MCF 10A (cell line): ENCODE measurements at places on chromosomes 6 and 20. TPM values are rescaled to one million over a fixed set of nuclear protein-coding genes. Genes with fewer than 3 reads are reported as not detected.

DNA sequence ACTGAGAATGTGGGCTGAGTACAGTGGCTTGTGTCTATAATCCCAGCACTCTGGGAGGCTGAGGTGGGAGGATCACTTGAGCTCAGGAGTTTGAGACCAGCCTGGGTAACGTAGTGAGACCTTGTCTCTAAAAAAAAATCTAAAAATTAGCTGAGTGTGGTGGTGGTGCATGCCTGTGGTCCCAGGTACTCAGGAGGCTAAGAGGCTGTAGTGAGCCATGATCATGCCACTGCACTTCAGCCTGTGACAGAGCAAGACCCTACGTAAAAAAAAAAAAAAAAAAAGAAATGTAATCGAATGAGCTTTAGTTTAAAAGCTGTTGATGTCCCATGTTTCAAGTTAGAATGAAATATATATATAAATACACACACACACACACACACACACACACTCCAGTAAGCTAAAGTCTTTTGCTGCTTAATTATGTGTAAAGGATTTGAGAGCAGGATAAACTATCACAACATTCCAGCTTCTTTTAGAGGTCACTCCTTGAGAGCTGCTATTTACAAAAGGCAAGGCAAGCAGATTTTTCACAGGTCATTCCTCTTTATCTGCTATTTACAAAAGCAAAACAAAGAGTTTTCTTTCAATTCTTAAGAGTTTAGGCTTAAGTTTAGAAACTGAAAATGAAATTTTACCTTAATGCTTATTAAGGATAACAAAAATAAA, 4.7 kb upstream of the MICAL1 start:
- no peak overlapping the region for H3K27ac ChIP-seq
- H3K4me1 ChIP-seq = peaks cover 18% of the 10 kb centered on the region
- H3K27me3 ChIP-seq = no peaks in the 10 kb centered on the region
- H3K36me3 ChIP-seq = peaks cover 37% of the 10 kb centered on the region

DNA sequence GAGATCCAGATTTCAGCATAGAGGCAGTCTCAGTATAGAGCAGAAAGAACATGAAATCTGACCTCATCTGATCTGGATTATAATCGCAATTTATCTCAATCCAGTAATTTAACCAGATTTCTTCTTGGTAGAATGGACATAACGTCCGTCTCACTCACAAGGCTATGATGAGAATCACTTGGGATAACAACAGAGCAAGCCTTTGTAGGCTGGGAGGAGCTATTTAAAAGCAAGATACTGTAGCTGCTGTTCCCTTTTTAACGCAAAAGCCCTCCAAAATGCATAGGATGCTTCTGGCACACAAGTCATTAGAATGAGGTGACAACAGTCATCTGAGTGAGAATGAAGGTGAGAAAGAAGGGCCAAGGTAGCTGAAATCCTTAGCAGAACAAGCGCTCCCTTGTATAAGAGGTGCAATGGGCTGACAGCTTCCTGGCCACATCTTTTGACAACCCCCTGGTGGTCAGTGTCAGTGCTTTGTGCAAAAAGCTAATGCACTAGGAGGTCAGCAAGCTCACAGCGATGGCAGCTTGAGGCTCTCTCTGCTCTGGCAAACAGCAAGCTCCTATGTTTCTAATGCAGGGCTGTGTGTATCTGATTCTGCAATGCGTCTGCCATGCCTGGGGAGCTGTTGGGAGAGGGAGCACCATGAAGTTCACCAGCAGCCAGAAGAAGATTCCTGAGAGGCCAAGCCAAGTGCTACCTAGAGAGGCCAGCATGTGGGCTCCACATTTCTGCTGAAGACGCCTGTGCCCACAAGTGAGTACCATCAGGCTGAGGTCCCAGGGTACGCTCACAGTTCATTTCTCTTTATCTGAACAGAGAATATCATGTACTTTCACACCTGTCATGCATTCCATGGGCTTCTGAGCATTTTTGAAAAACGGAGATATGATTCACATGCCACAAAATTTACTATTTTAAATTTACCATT, 16.2 kb downstream of the METTL24 start:
- H3K4me1 ChIP-seq = no peaks in the 10 kb centered on the region
- no peak overlapping the region for H3K4me3 ChIP-seq
- DNase-seq = peak; percentile 22
- H3K27ac ChIP-seq = no peak overlapping the region
- H3K27me3 ChIP-seq = no peaks in the 10 kb centered on the region

Gene LPA
- total RNA-seq = not detected in 2 replicates

DNA sequence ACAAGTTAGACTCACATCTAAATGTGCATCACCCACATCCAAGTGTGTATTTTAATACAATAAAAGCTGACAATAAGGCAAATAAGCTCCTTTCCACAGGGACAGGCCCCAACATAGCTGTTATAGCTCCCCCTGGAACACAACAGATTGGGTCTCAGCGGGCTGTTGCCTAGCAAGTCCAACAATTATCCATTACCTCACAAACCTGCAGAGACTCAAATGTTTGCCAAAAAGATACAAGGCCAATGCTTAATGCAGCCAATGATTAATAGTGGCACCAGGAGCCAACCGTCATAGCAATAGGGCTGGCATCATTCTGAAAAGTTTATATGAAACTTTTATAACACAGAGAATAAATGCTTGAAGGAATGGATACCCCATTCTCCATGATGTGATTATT, 35.7 kb downstream of the EPB41L2 start:
- DNase-seq = no peak
- H3K27ac ChIP-seq = no peak overlapping the region
- no peak overlapping the region for H3K4me3 ChIP-seq
- H3K4me1 ChIP-seq = peaks cover 16% of the 10 kb centered on the region

Gene RRAGD
- 0.33 and 0.49 TPM in 2 replicates for total RNA-seq

DNA sequence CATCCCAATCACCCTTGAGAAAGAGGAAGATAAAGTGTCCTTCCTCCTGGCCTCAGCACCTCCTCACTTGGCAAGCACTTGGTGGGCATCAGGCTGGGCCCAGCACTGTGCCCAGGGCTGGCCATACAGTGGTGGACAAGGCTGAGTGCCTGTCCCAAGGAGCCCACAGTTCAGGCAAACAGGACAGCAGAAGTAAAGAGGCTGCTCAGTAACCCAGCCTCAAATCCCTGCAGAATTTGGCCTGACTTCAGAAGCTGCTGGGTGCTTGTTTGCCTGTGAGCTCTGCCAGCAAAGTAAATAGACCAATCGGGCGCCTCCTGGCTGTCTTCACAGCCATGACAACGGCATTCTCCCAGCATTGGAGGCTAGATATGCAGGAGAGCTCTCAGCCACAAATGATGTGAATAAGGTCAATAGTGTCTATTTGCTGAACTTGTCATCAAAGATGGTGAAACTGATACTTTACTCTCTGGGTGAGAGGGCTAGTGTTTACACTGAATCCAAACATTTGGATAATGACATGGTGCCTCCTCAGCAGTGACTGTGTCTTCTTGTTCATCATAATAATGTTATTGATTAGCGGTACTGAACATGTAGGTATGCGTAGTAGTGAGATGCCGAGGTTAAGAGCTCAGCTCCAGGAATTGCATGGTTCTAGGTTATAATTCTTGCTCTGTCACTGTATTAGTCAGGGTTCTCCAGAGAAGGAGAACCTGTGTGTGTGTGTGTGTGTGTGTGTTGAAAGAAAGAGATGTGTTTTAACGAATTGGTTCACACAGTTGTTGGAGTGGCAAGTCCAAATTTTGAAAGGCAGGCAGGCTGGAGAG, 36.9 kb upstream of the FANCE start:
- H3K4me1 ChIP-seq = peaks cover 4% of the 10 kb centered on the region
- peak overlapping the region; percentile 2 for H3K27ac ChIP-seq
- H3K4me3 ChIP-seq = no peak overlapping the region
- peaks cover 15% of the 10 kb centered on the region for H3K36me3 ChIP-seq

GRCh38 chr6:142950291-142950690, 5.3 kb upstream of the HIVEP2 start:
- no peaks in the 10 kb centered on the region for H3K27me3 ChIP-seq
- no peak overlapping the region for H3K4me3 ChIP-seq
- H3K36me3 ChIP-seq = peaks cover 8% of the 10 kb centered on the region
- no peak overlapping the region for H3K27ac ChIP-seq
- H3K4me1 ChIP-seq = no peaks in the 10 kb centered on the region

- peaks cover 47% of the 10 kb centered on the region for H3K36me3 ChIP-seq
- peak; percentile 88 for DNase-seq
- peaks cover 62% of the 10 kb centered on the region for H3K4me1 ChIP-seq
- no peaks in the 10 kb centered on the region for H3K27me3 ChIP-seq
- peak overlapping the region; percentile 87 for H3K27ac ChIP-seq
- peak overlapping the region; percentile 67 for H3K4me3 ChIP-seq
Measured at GRCh38 chr6:108589244-108589791, 28.6 kb downstream of the FOXO3 start.

DNA sequence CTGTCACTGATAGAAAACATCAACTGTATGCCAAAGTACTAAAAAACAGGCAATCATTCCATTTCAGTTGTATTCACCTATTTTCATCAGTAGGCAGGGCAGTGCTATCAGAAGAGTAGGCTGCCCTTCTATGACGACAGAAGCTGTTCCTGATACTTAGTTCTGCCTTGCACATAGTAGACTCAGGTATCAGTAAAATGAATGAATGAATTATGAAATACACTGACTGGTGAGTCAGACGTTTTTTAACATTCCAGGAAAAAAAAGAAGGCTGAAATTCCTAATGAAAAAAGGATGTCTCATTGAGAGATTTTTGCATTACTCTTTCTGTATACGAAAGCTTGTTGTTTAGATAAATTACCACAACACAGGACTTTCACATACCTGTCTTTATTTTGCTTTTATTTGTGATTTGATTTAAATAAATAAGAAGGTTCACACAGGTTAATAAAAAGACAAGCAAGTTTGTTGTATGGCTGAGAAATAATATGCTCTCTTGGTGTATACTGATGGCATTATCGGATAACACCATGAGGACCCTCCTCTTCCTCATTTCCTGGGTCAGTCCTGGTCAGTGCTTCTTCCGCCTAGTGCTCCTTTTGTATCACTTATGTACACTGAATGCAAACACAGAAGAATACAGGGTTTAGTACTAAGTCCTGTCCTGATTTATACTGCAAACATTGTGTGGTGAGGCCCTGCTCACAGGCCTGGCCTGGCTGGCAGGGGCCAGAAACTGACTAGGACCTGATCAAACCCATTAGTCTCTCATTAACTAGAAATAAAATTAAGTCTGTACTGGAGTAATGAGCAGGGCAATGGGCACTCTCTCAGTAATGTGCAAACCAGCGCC, 39.4 kb upstream of the SPDEF start:
- peak; percentile 54 for DNase-seq
- H3K27ac ChIP-seq = no peak overlapping the region
- no peaks in the 10 kb centered on the region for H3K27me3 ChIP-seq
- peaks cover 8% of the 10 kb centered on the region for H3K36me3 ChIP-seq

DNA sequence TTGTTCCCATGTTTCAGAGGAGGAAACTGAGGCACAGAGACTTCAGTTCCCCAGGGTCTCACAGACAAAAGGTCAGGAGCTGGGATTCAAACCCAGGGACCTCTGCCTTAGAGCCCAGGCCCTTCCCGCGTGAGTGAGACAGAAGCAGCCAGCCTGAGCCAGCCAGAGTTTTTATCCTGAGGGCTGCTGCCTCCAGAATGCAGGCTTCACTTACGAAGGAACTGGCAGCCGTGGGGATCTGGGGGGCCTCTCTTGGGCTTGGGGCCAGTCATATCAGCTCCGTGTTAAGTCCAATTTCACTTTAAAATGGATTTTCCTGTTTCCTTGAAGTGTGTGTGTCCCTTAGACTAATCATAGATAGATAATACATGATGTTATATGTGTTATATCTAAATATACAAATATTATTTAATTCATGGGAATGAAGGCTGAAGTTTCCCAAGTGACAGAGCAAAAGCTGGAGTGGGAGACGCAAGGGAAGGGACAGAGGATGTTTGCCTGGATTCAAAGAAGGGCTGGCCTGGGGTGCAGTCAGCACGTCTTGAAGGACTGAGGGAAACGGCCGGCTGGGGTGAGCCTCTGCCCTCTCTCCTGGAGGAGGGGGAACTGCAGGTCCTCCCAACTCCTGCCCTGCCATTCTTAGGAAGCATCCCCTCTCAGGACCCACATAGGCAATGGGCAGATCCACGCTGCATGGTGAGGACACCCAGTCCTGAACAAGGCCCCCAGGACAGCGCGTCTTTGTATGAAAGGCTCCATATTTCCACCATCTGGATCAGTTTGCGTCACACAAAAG, 320.1 kb downstream of the CDH4 start:
- no peaks in the 10 kb centered on the region for H3K36me3 ChIP-seq
- no peaks in the 10 kb centered on the region for H3K27me3 ChIP-seq
- DNase-seq = no peak
- H3K27ac ChIP-seq = no peak overlapping the region

Gene SLA2
- total RNA-seq = not detected in 2 replicates

GRCh38 chr20:15362849-15363248, 1025.4 kb upstream of the FLRT3 start:
- H3K36me3 ChIP-seq = no peaks in the 10 kb centered on the region
- no peak overlapping the region for H3K27ac ChIP-seq
- no peak overlapping the region for H3K4me3 ChIP-seq
- no peak for DNase-seq

GRCh38 chr20:53891306-53891894, 179.0 kb downstream of the BCAS1 start:
- H3K27ac ChIP-seq = no peak overlapping the region
- H3K4me3 ChIP-seq = no peak overlapping the region
- no peaks in the 10 kb centered on the region for H3K36me3 ChIP-seq
- peaks cover 15% of the 10 kb centered on the region for H3K4me1 ChIP-seq
- no peak for DNase-seq
- H3K27me3 ChIP-seq = no peaks in the 10 kb centered on the region

Gene ITPR3
- 86.9 and 109 TPM in 2 replicates for total RNA-seq

Gene BPIFB1
- total RNA-seq = not detected in 2 replicates

DNA sequence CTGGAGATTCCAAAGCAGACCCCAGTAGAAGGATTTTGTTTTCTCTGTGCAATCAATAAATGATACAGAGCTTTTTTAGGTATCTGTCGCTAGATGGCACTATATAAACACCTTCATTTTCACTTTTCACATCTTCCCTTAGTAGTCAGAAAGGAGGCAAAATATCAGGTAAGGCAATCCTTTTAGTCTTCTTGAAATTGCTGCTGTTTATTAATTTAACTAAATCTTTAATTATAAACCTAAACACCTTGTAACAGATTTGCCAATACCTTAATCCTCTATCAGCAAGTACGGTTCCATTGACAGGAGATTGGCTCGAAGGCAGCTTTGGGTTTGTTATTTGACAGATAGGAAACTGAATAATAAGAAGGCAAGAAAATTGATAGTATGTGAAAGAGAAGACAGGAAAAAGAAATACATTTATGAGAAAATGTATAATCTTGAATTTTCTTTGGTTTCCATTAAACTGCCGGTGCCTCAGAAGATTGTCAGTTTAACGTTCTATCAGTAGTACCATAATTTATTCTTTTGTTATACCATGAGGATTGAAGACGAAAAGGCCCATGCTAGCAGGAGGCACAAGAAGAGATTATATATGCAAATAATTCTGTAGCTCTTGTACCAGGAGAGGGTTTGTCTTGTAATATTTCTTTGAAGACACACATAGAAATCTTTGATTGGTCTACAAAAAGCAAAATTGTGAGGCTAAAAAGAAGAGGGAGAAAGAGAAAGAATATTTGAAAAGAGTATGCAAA, 23.5 kb upstream of the IBTK start:
- no peak overlapping the region for H3K27ac ChIP-seq
- peaks cover 9% of the 10 kb centered on the region for H3K4me1 ChIP-seq
- no peaks in the 10 kb centered on the region for H3K27me3 ChIP-seq
- H3K4me3 ChIP-seq = no peak overlapping the region
- H3K36me3 ChIP-seq = no peaks in the 10 kb centered on the region

Gene THEMIS
- total RNA-seq = not detected in 2 replicates
